ENCODE measurements at places on chromosomes 16 and 17.

DNA sequence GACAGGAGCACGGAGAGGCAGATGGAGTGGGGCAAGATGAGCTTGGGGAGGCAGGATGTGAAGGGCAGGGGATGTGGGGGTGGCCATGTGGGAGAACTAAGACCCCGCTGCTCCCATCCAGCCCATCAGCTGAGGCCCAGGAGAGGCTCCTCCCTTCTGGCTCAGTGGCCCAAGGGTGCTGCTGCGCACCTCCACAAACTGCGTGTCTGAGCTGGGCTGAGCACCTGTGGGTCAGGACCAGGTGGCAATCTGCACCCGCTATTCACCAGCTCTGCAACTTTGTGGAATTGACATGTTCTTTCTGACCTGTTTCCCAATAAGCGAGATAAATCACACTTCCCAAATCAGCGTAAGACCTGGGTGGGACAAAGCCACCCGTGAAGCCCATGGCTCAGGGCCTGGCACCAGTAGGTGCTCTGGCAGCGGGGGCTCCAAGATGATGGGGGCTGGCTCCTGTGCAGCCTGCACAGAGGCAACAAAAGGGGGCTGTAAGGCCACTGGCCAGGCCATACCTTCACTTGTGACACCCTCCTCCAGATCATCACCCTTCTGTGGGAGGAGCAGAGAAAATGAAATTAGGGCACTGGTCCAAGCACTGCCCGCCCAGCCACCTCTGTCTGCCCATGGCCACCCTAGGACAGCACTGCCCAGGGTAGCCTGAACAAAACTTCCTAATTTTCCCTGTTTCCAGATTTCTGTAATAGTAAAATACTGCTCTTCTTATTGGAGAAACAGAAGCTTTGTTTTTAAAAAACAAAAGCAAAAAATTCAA is 11.7 kb upstream of the SREBF1 start:
- no peak for DNase-seq

DNA sequence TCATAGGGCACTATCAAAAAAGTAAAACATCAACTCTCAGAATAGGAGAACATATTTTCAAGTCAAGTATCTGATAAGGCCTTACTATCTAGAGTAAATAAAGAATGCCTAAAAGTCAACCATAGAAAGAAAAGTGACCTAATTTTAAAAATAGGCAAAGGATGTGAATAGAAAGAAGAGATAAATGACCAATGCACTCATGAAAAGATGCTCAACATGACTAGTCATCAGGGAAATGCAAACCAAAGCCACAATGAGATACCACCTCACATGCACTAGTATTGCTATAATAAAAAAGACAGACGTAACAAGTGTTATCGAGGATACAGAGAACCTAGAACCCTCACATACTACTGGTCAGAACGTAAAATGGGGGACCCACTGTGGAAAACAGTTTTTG is 90.8 kb downstream of the DYNLRB2 start:
- DNase-seq = no peak

- DNase-seq = no peak
Measured at GRCh38 chr17:69696650-69697049, 282.2 kb downstream of the MAP2K6 start.

- DNase-seq = no peak
Measured at GRCh38 chr16:15741207-15741871, 91.3 kb downstream of the NDE1 start.

DNA sequence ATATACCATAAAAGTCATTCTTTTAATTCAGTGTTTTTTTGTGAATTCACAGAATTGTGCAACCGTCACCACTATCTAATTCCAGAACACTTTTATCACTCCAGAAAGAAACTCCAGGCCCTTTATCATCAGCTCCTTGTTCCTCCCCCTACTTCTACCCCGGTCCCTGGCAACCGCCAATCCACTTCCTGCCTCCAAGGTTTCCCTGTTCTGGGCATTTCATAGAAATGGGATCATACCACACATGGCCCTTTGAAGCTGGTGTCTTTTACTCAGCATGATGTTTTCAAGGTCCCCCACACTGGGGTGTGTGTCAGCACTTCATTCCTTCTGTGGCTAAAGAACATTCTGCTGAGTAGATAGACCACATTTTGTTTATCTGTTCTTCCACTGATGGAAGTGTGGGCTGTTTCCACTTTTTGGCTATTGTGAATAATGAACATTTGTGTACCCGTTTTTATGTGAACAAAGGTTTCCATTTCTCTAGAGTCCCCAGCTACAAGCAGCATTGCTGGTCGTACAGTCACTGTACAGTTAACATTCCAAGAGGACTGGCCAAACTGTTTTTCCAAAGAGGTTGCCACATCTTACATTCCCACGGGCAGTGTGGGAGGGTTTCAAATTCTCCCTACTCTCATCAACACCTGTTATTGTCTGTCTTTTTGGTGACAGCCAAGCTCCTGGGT is 75.8 kb upstream of the ZNF469 start:
- no peak for DNase-seq

- DNase-seq = no peak
Measured at GRCh38 chr16:12613131-12613991, 190.3 kb downstream of the CPPED1 start.

GRCh38 chr17:38451030-38451839 is 23.0 kb downstream of the ARHGAP23 start:
- no peak for DNase-seq

- DNase-seq = no peak
Measured at GRCh38 chr17:5418858-5419355, 555 bp downstream of the NUP88 start.

DNA sequence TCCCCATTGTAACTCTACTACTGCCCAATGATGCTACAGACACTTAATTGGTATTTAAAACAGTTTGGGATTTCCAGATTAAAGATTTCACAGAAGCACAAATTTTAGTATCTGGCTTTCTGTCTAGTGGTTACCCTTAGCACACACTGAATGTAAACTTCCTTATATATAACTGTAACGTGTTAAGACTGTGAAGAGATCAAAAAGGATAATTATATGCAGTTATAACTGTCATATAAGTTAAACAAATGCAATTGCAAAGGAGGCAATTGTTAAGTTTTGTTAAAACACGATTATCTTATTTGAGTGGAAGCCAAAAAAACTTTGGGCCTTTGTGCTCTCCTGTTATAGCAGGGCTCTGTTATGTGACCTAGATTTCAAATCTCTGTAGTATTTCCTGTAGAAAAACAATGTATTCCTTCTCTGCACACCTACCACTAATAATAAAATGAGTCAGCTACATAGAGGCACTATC is 147.9 kb downstream of the STXBP4 start:
- no peak for DNase-seq

GRCh38 chr17:72466606-72467005 is 345.8 kb downstream of the SOX9 start:
- DNase-seq = no peak

- no peak for DNase-seq
Measured at GRCh38 chr16:48965386-48965785, 316.3 kb downstream of the CBLN1 start.

DNA sequence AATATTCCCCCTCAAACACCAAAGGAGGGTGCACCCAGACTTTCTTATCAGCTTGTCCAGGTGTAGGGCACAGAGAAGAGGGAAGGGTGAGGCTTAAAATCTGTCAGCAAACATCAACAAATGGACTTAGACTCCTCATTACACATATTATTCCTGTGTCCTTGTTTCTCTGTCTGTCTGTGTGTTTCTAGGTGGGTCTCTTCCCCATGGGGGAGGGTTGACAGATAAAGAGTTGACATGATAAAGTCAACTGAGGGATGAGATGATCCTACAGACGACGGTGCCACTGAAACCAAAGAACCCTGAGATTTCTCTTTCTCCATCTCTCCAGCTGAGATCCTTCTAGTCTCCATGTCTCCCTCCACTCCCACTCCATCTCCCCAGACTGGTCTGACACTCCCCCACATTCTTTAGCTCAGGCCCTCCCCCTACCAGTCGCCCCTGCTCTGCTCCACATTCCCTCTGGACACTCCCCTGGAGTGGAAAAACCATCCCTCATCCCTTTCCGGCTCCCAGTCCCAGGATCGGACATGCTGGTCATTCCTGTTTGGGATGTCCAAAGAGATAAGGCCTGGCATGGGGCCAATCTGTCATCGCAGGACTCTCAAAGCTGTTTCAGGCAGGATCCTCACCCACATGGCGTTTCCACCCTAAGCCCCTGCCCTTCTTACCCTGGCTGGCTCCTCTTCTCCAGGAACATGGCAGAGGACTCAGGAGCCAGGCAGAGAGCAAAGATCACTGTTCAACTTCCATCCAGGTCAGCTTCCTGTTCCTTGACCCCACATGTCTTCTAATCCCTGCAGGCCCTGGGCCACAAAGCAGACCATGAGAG is 2.9 kb upstream of the ITGA3 start:
- no peak for DNase-seq

GRCh38 chr17:29126268-29126930 is 53.8 kb downstream of the MYO18A start:
- no peak for DNase-seq

- DNase-seq = no peak
Measured at GRCh38 chr17:12619459-12620199, 46.1 kb upstream of the MYOCD start.

- no peak for DNase-seq
Measured at GRCh38 chr17:68870976-68871375, 84.2 kb downstream of the ABCA8 start.

GRCh38 chr17:66655861-66656260 is 179.1 kb upstream of the CACNG5 start:
- DNase-seq = no peak

DNA sequence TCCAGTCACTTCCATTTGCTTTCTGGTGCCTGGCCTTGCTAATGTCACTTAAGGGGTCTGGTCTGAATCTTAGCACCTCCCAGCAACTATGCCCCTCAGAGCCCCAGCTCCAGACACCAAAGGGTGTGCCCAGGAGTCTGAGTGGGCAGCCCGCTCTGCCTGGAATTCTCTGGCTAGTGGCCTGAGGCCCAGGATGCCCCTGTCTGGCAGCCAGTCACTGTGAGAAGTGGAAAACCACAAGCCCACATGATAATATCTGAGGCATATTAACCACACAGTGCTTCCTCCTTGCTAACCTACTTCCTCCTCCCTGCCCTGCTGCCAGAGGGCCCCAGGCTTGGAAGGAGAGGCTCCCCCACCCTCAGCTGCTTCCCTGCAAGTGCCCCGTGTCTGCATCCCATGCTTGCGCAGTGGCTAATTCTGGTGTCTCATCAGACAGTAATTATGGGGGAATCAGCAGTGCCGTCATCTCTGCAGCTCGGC is 14.0 kb downstream of the SRCIN1 start:
- DNase-seq = no peak

- DNase-seq = no peak
Measured at GRCh38 chr17:49337884-49338283, 24.2 kb downstream of the ZNF652 start.

DNA sequence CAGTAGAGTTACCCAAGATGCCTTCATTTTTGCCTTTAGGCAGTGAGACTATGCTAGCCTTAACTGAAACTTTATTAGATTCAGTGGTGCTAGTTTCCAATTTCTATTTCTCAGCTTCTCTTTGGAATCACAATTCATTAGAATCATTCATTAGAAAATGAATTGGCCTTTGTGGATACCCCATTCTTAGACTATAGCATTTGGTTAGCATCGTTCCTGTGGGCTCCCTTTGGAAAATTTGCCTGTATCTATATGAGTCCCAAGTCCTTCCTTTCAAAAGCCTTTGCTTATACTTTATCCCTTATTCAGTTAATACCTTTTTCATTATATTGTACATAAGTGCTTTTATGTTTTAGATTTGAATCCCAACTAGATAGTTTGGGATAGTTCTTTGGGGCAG is 187.0 kb upstream of the TBX2 start:
- DNase-seq = no peak

- DNase-seq = peak; percentile 69
Measured at GRCh38 chr17:4843321-4844000, 10.3 kb downstream of the MINK1 start.

GRCh38 chr17:11372692-11373091 is 131.7 kb downstream of the SHISA6 start:
- DNase-seq = no peak

DNA sequence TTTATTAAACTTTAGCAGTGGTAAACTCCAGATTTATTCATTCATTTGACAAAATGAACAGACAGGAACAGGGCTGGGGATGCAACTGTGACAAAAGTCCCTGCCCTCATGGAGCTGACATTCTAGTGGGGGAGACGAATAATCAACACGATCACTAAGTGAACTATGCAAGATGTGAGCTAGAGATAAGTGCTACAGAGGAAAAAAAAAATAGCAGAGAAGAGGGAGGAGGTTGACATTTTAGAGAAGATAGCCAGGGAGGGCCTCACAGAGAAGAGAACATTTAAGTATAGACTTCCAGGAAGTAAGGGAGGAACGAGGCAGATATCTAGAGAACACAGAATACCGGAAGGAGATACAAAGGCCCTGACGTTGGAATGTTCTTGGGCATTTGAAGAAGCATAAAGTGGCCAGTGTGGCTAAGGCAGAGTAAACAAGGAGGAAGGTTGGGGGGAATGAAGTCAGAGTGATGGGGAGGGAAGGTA is 17.9 kb upstream of the AP1G1 start:
- DNase-seq = no peak

- DNase-seq = no peak
Measured at GRCh38 chr17:179781-180380, 1.6 kb downstream of the DOC2B start.

DNA sequence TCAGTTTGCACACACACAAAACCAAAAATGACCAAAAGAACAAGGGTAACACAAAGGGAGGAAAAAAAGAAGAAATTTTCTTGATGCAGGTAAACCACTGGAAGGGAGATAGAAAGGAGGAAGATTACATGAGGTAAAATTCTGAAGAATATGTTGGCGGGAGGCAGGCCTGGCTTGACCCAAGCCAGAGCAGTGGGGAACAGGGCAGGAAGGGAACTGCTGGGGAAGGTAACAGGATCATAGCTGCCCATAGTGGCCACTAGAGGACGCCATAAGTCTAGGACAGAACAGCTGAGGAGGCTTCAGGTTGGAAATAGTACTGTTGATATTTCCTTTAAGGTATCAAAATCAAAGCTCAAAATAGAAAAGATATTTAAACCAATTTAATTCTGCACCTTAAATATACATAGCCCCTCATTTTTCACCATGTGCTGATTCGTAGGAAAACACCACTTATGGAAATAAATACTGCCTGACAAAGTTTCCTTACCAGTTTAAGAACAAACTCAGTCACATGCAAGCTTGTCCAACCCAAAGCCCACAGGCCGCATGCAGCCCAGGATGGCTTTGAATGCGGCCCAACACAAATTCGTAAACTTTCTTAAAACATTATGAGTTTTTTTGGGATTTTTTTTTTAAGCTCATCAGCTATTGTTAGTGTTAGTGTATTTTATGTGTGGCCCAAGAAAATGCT is 15.5 kb downstream of the VPS35 start:
- DNase-seq = peak; percentile 57

Measured in HAP-1 (cell line).